ENCODE measurements at places on chromosomes 5 and 9.
A peak's percentile ranks its signal among the peaks of the same experiment; 100 is the strongest.

DNA sequence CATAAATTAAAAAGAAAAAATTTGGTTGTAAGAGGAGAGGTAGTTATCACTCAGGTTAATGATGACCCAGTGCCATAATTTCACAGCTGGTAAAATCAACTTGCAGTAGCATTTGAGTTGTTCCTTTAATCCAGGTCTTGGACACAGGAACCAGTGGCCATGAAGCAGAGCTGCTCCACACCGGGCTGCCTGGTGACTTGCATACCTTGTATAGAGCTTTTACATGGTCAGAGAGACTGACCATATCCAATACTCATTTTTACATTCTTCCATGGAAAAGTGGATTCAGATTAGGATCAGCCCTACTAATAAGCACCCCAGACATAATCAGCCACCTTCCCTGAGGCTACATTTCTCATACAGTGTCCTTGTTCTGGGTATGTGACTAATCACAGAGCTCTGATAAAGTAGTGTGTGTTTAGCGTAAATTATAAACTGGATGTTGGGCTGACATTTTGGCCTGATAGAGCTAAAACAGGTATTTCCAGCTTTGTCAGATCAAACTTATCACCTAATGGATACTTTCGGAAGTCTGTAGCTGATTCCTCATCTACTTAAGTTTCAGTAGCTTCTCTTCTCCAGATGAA, 77.0 kb upstream of the ZSWIM6 start:
- DNase-seq: no peak

GRCh38 chr9:26687421-26687820, 205.2 kb downstream of the CAAP1 start:
- DNase-seq: no peak

GRCh38 chr5:53426878-53427277, 53.6 kb upstream of the FST start:
- no peak for DNase-seq

- no peak for DNase-seq
These were observed 6.1 kb upstream of the COL5A1 start for GRCh38 chr9:134635351-134636148.

DNA sequence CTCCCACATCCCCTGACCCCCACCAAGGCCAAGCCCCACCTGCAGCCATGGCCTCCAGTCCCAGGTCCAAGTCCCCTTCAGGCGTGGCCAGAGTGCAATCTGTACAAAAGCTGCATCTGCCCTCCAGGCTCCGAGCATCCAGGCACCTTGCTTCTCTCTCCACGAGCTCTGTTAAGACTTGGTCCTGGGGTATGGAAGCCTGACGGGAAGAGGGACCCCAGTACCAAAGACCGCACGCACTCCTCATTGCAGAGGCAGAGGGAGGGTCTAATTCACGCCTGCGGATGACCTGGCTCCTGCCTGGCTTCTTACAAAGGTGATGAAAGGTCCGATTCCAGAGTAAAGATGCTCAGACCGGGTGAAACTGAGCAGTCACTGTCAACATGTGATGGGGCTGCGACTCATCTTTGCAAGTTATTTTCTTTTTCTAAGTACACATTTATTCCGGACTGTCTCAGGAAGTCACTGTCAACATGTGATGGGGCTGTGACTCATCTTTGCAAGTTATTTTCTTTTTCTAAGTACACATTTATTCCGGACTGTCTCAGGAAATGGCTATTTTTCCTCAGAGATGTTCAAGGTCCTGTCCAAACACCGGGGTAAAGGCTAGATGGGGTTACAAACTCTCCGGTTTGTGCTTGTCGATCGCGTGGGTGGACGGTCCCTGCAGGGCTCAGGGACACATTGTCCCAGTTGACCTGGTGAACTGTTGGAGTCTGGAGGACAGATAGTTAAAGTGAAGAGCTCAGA, 252.0 kb upstream of the IRX4 start:
- no peak for DNase-seq

GRCh38 chr9:36445800-36446361, 45.8 kb upstream of the RNF38 start:
- DNase-seq: no peak

- DNase-seq: no peak
These were observed 57.9 kb downstream of the PRRT1B start for GRCh38 chr9:131603199-131603598.

GRCh38 chr9:33791117-33791516, 4.2 kb upstream of the PRSS3 start:
- DNase-seq: no peak

GRCh38 chr5:32217886-32218396, 43.8 kb upstream of the GOLPH3 start:
- DNase-seq: no peak

DNA sequence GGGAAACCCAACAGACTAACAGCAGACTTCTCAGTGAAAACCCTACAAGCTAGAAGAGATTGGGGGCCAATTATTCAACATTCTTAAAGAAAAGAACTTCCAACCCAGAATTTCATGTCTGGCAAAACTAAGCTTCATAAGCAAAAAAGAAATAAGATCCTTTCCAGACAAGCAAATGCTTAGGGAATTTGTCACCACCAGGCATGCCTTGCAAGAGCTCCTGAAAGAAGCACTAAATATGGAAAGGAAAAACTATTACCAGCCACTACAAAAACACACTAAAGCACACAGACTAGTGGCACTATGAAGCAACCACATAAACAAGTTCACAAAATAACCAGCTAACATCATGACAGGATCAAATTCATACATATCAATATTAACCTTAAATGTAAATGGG, 131.1 kb downstream of the OR2K2 start:
- no peak for DNase-seq

DNA sequence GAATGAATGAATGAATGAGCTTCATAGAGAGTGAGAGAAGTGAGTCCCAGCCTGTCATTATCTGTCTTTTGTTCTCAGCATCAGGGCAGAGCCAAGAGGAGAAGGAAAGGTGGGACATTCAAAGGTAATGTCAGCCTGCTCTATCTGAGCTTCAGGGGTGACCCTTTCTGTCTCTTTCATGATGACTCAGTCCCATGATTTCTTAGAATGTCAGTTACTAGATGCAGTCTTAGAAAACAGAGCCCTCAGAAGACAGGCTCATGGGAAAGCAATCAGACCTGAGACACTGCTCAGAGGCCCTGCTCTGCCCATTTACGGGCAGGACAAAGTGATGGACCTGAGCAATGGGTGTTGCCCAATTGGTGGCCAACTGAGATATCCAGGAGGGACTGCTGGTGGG, 1.1 kb downstream of the SPATA31D1 start:
- DNase-seq: no peak

DNA sequence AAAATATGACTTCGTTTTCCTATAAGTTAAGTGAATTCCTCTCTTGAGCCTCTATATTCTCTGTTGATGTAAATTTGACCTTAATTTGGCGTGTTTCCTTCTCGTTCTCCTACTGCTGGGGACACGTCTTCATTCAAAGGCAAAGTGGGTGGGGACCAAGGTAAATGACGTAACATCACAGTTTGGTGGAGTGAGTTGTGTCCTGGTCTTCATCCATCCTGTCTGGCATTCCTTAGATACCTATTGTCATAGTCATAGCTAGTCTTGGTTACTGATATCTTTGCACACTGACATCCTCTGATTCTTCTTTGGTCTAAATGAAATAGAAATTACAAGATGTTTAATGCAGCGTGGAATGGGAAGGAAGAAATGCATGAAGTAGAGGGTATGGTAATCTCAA, 108.5 kb downstream of the NNT start:
- DNase-seq: no peak

- DNase-seq: no peak
These were observed 33.0 kb downstream of the GADD45G start for GRCh38 chr9:89637787-89638186.

GRCh38 chr9:69645488-69645887, 26.7 kb downstream of the APBA1 start:
- no peak for DNase-seq

DNA sequence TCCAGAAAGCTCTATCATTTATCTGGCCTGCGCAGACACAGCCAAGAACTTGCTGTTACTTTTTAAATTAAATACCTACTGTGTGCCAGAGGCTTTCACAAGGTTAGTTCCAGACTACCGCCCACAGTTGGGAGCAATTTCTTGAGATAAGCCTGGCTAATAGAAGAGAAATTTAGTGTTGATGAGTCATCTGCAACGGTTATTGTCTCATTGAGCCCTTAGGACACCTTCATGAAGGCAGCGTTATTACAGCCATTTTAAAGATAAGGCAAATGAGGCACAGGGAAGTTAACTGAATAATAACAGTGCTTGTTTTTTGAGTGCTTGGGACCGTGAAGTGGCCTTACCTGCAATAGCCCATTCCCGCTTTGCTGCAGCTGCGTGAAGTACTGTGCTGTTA, 292.9 kb upstream of the MSX2 start:
- no peak for DNase-seq

- DNase-seq: no peak
These were observed 1.0 kb upstream of the SECISBP2 start for GRCh38 chr9:89317282-89317681.

GRCh38 chr5:113053511-113053995, 77.0 kb downstream of the DCP2 start:
- DNase-seq: no peak

DNA sequence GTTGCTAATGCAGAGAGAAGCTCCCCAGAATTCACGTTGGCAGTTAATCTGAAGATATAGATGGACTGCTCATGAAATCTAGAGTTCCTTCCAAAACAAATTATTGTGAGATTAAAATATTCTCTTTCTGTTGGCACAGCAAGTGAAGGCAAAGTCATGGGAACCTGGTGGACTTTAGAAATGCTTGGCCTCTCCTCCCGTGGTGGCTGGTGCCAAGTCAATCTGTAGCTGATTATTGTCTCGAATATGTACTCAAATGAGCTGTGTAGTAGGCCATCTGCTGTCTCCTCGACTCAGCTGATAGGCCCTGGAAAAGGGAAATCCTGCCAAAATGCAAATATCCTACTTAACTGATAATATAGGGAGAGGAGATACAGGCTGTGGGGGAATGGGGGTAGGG, 69.3 kb downstream of the DAPK1 start:
- DNase-seq: no peak

- no peak for DNase-seq
These were observed 118.0 kb upstream of the ICE1 start for GRCh38 chr5:5304361-5305020.

DNA sequence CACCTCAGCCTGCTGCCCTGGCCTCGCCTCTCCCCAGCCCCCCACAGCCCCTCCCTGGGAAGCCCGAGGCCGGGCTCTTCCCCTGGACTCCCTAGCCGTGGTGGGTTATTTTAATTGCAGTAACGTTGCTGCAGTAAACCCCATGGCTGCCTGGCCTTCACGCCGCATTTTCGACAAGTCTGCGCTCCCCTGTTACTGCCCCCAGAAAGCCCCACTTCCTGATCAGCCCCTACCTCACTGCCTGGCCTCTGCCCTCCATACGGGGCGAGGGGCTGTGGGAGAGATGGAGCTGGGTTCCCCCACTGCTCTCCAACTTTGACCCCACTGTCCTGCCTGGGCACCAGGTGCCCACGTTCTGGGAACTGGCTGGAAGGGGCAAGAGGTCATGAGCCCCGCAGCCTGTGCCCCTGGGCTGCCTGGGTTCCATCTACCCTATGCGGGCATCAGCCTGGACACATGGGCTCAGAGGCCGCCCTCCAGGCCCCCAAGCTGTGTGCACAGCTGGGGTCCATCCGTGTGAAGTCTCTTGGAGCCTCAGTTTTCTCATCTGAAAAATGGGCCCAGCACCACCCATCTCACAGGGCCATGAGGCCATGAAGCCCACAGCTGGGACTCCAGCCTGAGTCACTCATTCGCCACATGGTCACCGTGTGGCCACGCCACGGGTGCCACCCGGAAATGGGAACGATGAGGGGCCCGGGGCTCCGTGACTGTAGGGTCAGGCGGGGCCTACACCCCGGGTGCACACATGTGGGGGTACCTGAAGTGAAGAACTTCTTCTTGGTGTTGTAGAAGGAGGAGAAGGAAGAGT, 11.5 kb downstream of the EGFL7 start:
- no peak for DNase-seq

- no peak for DNase-seq
These were observed 1.3 kb downstream of the TNFSF15 start for GRCh38 chr9:114804505-114804904.

- no peak for DNase-seq
These were observed 1.8 kb downstream of the ZBTB34 start for GRCh38 chr9:126862104-126862761.

GRCh38 chr9:76657265-76657664, 107.0 kb upstream of the PCA3 start:
- DNase-seq: no peak

- DNase-seq: peak; percentile 73
These were observed 32.1 kb downstream of the PTPA start for GRCh38 chr9:129143031-129143927.

DNA sequence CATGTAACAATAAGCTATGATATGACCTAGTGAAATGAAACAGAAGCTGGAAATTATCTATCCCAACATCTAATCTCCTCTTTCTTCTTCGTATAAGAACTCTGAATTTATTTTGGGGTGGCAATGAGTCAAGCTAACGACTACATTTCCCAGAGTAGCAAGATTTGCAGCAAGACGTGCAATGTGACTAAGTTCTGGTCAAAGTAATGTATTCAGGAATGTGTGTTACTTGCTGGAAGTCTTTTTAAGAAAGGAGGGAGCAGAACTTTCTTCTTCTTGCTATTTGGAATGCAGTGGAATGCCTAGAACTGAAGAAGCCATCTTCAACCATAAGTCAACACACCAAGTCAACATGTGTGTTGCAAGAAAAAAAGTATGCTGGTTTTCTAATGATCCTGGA, 406.6 kb upstream of the MEF2C start:
- no peak for DNase-seq

- no peak for DNase-seq
These were observed 28.4 kb upstream of the HK3 start for GRCh38 chr5:176927562-176927961.

- DNase-seq: no peak
These were observed 14.5 kb downstream of the ADAM19 start for GRCh38 chr5:157561110-157561509.

DNA sequence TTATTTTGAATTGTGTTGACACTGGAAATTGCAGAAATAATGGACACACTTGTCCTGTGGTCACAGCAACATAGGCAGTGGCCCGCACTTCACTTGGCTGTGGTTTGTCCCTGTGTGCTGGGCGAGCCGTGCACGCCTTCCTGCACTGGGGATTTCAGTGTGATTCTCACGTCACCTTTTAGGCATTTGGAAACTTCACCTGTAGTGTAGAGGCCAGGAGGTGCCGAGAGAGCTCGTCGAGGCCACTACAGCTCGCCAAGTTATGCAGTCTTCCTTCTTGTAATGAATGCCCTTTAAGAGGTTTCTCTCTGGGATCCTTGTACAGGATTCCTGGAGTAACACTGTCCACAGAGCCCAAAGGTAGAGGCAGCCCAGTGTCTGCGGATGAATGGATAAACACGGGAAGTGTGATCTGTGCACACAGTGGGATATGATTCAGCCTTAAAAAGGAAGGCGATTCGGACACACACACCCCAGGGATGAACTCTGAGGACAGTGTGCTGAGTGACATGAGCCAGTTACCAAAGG, 14.7 kb downstream of the TRAF2 start:
- no peak for DNase-seq

DNA sequence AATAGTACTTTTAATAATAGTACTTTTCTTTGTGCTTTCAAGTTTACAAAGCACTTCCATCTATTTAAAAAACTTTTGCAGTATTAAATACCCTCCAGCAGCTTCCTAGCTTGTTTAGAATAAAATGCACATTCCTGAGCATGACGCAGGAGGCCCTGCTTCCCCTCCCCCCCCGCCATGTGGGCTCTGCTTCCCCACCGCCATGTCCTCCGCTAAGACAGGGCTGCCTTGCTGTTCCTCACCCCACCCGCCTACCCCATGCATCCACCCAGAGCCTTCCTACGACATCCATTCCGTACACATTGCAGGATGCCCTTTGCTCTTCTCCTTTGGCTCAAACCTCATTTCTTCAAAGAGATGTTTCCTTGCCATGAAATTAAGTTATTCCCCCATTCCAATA, 205.9 kb upstream of the MSX2 start:
- DNase-seq: no peak

Data from stimulated activated CD4-positive, alpha-beta T cell treated with anti-CD3 and anti-CD28 coated beads, Interleukin-4, amount 100 ng/mL, for 4 hours (primary cell).